ENCODE measurements at places on chromosomes 11 and 22.

- no peak for DNase-seq
Observed at GRCh38 chr11:61611309-61611708, 30.4 kb upstream of the SYT7 start.

GRCh38 chr11:123421589-123421988, 8.5 kb upstream of the GRAMD1B start:
- no peak for DNase-seq

DNA sequence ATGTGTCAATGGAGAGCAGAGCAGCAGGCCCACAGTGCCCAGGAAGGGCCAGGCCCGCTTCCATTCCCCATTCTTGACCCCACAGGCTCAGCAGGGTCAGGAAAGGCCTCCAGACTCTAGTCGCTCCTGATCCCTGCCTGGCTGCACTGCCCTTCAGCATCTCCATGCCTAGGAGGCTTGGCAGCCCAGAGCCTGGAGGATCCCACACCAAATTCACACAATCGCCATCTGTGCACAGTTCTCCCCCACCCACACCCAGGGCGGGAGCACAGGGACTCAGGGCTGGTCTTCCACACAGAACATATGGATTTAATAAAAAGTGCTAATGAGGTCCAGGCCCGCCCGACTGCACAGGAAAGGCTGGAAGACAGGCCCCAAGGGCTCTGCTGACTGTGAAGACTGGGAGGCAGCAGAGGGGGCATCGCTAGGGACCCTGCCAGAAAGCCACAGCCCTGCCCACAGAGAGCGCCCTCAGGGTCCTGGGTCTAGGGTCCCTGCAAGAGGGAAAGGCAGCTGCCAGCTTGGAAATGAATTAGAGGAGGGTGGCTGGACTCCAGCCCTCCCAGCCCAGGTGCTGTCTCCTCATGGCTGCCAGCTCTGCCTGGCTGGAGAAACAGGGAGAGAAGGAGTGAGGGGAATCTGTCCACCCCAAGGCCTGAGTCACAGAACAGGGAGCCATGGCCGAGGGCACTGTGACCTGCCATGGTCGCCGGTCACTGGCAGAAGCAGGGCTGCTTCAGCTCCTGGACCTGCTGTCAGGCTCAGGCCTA, 39.7 kb downstream of the DKK3 start:
- DNase-seq = no peak

DNA sequence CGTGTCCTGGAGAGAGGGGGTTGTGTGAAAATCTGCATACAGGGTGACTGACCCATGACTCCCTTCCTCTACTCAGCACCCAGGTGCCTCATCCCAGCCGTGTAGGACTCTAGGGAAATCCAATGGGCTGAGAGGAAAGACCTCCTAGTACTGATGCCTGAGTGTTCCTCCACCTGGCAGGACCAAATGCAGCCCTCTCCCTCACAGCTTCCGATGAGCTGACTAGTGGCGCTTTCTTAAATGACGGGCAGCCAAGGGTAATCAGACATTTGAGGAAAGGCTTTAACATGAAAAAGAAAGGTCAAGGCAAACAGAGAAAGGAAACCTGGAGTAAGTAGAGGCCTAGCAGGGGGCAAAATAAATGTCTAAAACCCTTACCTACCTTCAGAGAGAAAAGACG, 5.0 kb upstream of the KCNJ1 start:
- no peak for DNase-seq

- no peak for DNase-seq
Observed at GRCh38 chr22:46081036-46081830, 69.1 kb upstream of the PPARA start.

- no peak for DNase-seq
Observed at GRCh38 chr11:30504468-30504867, 81.7 kb downstream of the MPPED2 start.
